ENCODE measurements at places on chromosomes 3 and 15. TPM values are rescaled to one million over a fixed set of nuclear protein-coding genes. Genes with fewer than 3 reads are reported as not detected.

DNA sequence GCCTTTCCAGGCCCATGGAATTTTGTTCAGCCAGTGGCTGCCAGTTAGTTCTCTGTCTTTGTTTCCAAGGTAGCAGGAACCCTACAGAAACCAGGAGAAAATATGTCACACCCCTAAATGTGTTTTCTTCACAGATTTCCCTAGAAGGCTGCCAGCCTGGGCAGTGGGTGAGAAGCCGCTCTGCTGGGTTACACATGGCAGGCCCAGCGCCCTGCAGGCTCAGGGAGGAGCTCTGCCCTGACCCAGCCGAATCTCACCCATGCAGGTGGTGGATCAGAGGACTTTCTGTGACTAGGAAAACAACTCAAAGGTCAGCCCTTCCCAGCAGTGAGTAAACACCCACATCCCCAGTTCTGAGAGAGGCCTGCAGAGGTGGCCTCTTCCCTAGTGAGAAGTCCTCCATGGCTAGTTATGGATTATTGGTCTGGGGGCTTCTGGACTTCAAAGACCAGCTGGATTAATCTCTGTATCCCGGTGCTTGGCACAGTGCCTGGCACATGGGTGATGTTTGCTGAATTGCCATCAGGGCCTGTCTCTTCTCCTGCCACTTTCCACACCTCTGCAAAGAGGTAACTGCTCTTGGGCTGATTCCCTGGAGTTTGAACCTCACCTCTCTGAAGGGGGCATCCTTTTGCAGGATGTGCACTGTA lies 34.7 kb upstream of the BDH1 start:
- DNase-seq, result no peak

CYP1A2 gene
- not detected for total RNA-seq

EPHB1 gene
- 3.0 TPM for total RNA-seq

DNA sequence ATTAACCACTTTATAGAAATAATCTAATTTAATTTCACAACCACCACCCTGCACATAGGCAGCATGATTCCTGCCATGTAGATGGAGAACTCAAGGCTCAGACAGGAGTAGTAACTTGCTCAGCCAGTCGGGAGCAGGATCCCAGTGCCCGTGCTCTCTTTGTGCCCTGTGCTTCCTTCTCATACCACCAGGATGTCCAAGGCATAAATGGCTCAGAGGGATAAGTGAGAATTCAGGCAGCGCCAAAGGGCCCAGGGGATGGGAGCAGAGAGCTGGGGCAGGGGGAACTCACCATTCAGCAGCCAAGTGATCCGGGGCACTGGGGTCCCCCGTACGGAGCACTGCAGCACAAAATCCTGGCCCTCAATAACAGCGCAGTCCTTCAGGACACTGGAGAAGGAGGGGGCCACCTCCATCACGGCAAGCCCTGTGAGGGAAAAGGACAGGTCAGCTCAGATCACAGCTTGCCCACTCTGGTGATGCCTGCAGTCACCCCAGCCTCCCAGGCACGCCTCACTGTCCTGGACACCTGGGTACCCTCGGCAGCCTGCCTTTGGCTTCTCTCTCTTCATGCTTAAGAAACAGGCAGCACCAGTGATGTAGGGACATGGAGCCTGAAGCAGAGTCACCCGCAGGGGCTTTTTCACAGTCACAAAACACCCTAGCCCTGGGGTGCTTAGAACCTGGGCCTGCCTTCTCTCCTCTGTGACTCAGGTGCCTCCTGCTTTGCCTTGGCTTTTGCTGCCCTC lies 141.0 kb upstream of the HACD2 start:
- no peak for DNase-seq

- no peak for DNase-seq
Observed at GRCh38 chr15:57183614-57184344, 192.5 kb upstream of the CGNL1 start.

Measured in lower lobe of right lung (tissue), 2 donors.